ENCODE measurements at places on chromosomes 16 and 17.

DNA sequence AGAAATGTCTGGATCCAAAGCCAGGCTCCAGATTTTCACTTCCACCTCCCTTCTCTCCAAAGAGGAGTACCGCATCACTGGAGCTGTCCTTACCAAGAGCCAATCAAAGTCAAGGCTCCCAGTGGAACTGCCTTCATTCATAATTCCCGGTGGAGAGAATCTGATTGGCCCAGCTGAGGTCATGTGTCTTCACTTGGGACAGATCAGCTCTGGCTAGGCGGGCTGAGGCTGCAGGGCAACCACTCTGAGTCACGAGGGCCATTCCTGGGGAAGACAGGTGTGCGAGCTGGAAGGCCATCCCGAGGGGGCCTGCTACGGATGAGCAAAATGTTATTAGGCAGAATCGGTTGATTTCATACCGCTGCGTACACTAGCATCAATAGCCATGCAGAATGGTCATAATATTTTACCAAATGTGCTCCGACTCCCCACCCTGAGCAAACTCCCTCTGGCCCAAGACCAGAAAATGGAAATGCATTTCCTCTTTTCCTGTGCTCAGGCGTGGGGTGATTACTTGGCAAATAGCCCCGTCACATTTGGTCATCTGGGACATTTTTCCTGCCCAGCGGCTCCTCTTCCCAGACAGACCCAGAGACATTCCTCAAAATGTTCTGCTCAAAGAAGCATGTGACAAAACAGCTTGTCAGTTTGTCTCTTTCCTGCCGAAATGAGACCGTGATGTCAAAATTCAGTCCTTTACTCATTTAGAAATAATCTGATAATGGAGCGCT lies 111.1 kb downstream of the AIPL1 start:
- DNase-seq: no peak

DNA sequence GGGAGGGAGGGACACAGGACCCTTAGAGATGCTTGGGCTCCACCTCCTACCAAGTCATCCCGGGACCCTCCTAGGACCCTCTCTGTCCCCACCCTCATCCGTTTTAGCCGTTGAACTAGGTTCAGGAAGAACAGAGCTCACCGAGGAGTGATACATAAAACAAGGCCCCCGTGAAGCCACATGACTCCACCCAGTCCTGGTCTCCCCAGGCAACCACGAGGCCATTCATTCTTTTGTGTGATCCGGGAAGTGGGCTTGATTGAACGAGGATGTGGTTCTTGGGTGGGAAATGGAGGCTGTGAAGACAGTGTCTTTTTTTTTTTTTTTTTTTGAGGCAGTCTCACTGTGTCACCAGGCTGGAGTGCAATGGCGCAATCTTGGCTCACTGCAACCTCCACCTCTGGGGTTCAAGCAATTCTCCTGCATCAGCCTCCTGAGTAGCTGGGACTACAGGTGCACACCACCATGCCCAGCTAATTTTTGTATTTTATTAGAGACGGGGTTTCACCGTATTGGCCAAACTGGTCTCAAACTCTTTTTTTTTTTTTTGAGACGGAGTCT lies 14.8 kb downstream of the TRARG1 start:
- no peak for DNase-seq

DNA sequence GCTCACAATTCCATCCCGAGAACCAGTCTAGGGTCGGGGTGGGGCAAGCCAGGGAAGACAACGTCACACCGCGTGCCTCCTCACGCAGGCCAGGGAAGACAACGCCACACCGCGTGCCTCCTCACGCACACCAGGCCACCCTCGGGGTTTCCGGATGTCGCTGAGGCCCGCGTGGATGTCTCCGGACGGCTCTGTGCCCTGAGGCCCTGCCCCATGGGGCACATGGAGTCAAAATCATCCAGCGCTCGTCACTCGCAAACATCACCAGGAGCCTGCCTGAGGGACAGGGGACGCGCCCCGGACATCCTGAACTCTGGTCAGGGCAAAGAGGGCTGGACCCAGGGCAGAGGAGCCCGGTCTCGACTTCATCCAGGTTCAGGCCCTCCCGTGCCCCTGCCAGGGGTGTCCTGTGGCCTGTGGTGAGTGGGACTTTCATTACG lies 3.7 kb downstream of the TMEM204 start:
- DNase-seq: no peak

- DNase-seq: no peak
Measured at GRCh38 chr17:64491034-64491860, 5.6 kb downstream of the POLG2 start.

DNA sequence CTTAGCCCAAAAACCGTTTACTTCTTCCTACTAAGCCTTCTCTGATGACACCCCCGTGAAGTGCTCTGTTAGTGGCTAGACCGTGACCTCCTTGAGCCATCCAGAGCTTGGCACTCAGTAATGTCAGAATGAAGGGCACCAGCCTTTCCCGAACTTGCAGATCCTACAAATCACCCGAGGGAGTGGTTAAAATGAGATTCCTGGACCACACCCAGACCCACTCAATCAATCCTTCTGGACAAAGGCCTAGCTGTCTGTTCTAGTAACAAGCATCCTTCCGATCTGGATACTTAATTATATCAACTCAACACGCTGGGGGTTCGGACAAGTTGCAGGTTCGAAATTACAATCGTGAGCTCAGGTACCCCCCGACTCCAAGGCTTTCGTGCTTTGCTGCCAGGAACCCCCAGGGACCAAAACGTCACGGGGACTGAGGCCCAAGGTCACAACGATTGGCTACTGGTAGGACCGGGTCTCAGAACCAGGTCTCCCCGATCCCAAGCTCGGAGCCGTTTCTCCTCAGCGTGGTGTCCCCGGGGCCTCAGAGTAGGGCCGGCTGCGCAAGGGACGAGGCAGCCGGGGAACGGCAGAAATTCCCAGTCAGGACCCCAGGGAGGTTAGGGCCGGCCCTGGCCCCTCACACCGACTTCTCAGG lies 527 bp downstream of the CIAPIN1 start:
- DNase-seq: no peak

- DNase-seq: peak; percentile 9
Measured at GRCh38 chr16:10552998-10553491, 27.4 kb downstream of the EMP2 start.

- DNase-seq: no peak
Measured at GRCh38 chr16:11177578-11178160, 78.3 kb downstream of the SOCS1 start.

DNA sequence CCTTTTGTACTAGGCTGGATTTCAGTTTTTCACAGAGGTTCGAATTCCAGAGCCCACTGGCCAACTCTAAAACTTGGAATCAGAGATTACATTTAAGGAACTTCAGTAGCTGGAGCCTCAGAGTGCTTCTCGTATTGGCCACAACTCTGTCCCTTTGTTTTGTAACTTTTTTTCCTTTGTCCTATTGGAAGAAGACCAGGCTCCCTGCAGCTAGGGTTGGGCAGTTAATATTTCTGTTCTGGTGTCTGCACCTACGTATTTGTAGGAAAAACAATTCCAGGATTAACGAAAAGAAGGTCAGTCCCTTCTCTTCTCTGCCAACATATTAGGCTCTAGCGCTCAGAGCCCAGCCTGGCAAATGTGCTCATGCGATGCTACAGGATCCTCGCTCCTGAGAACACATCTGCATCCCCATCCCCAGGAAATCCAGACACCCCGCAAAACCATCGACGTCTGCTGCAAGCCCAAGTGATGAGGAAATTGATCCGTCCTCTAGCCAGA lies 1.9 kb downstream of the CDH11 start:
- DNase-seq: no peak

DNA sequence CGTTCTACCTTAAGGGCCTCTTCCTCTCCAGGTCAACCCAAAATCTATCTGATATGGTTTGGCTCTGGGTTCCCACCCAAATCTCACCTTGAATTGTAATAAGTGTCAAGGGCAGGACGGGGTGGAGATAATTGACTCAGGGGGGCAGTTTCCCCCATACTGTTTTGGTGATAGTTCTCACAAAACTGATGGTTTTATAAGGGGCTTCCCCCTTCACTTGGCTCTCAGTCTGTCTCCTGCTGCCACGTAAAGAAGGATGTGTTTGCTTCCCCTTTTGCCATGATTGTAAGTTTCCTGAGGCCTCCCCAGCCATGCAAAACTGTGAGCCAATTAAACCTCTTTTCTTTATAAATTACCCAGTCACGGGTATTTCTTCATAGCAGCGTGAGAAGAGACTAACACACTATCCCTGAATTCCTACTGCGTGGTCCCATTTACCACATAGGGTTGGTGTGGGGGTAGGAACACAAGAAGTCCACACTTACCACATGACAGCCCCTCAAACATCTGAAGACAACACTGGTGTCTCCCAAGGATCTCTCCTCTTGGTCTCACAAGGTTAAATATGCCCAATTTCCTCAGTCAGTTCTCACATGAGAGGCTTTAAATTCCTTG lies 8.2 kb downstream of the COTL1 start:
- no peak for DNase-seq

- DNase-seq: no peak
Measured at GRCh38 chr17:17098551-17099179, 56.4 kb downstream of the MPRIP start.

- DNase-seq: no peak
Measured at GRCh38 chr16:15792563-15792971, 64.3 kb downstream of the MYH11 start.

DNA sequence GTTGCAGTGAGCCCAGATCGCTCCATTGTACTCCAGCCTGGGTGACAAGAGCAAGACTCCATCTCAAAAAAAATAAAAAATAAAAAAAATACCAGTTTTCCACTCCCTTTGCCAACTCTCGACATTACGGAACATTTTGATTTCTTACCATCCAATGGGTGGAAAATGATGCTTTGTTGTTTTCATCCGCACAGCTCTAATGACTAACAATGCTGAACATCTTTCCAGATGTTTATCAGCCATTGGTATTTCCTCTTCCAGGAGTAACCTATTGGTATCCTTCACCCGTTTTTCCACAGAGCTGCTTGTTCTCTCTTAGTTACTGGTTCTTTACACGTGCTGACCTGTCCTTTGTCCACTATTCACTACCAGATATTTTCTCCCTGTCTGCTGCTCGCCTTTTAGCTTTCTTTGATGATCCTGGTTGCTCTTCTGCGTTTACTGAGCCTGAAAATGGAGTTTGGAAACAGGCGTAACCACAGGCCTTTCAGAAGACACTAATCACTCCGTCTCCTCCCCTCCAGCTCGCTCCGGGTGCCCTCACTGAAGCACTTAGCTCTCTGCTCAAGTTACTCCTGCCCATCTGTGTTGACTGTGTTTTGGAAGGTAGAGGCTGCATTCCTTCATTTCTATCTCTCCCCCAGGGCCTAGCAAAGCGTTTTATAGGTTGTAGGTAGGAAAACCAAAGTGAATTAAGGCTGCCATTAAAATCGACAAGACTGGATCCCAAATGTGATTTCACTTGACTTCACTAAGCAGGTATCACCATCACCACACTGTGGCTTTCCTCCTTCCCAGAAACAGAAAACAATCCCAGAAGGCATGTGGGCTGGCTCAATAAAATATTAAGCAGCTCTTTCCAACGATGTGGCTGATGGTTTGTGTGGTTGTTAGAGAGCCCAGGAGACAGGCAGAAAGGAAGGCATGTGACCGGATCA lies 8.9 kb downstream of the SHPK start:
- no peak for DNase-seq

GRCh38 chr16:23206986-23207385 lies 24.4 kb downstream of the SCNN1G start:
- DNase-seq: no peak

GRCh38 chr17:48153691-48154358 lies 46.3 kb downstream of the SNX11 start:
- DNase-seq: no peak

GRCh38 chr17:58679263-58680037 lies 12.4 kb downstream of the TEX14 start:
- no peak for DNase-seq

DNA sequence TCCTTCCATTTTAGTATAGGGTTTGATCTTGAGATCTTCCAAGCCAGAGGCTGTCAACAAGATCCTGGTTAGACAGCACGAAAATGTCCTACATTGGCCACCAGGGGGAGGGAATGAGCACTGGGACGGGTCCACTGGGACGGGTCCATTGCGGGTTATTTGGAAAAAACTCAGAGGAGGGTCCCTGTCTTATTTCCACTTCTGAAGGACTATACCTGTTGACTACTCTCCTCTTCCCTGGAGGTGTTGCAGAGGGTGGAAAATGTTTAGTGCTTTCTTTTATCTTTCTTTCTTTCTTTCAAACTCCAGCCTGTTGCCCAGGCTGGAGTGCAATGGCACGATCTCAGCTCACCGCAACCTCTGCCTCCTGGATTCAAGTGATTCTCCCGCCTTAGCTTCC lies 2.5 kb downstream of the TTLL6 start:
- no peak for DNase-seq

DNA sequence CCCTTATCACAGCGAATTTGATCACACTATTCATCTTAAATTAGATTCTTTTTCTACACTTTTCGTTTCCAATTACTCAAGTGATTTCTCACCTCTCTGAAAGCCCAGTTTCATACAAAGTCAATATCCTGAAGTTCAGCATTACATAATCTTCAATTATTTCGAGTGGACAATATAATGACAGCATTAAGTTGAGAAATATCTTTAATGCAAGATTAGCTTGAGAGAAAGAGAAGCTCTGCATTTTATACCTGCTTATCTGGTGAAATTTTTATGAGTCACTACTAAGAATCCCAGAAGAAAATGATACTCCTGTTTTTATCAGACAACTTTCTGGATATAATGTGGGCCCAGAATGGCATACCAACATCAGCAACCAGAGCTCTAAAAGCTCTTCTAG lies 509.6 kb downstream of the KCNJ2 start:
- no peak for DNase-seq

DNA sequence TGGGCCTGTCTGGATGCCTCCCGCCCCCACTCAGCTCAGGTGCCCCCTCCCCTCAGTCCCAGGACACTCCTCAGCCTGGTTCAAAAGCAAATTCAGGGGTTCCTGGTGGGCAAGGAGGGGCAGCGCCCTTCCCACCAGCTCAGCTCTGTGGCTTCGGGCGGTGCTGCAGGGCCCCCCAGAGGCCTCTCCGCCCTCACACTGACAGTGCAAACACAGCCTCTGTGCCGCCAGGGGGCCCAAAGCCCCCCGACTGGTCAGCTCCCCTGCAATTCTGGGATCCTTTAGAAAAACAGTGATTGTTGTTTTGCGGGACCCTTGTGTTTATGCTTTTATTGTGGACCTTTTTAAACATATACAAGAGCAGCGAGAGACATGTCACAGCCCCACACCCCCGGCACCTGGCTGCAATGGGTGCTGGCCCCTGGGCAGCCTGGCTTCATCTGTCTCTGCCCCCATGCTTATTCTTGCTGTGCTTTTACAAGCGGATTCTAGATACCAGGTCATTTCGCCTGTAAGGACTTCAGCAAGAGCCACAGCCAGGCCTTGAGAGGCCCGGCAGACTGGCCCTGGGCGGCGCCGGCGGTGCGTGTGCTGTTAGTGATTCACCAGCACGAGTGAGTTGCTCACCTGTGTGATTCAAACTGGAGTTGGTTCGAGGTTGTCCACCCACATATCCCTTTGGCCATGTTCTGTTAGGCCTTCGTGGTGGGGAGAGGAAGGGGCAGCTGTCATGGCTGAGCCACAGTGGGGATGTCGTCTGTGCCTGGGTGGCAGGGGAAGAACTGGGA lies 21.2 kb downstream of the ZNF469 start:
- DNase-seq: no peak

DNA sequence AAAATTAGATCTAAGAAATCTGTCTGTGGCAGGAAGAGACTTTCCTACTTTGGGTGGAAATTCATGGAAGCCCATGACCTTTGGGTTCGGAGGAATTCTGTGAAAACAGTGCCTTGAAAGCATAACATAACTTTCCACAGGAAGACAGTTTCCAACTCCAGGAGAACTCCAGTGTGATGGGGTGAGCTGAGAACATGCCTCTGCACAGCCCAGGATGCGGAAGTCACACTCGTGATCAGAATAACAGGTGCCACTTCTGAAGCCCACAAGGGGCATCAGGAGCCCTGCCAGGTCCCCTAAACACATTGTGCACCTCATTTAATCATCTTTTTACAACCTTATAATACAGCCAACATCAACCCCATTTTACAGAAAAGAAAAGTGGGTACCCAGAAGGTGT lies 9.7 kb downstream of the TVP23A start:
- no peak for DNase-seq
